CD8-positive, alpha-beta memory T cell (primary cell): ENCODE measurements at places on chromosomes 3 and 15. TPM values are rescaled to one million over a fixed set of nuclear protein-coding genes. Genes with fewer than 3 reads are reported as not detected.

The USP8 gene
- total RNA-seq = 59.8 TPM

The PLAAT1 gene
- total RNA-seq = not detected

The SH3GL3 gene
- not detected for total RNA-seq

The ATP10A gene
- 28.9 TPM for total RNA-seq

The CFAP100 gene
- total RNA-seq = not detected

The HDAC11 gene
- 3.2 TPM for total RNA-seq

The PYGO1 gene
- total RNA-seq = 0.07 TPM

The CPN2 gene
- total RNA-seq = not detected

- DNase-seq = no peak
Measured at GRCh38 chr3:141410408-141410807, 42.1 kb downstream of the ZBTB38 start.

GRCh38 chr15:88476635-88477060 is 9.1 kb downstream of the MRPS11 start:
- DNase-seq = no peak

DNA sequence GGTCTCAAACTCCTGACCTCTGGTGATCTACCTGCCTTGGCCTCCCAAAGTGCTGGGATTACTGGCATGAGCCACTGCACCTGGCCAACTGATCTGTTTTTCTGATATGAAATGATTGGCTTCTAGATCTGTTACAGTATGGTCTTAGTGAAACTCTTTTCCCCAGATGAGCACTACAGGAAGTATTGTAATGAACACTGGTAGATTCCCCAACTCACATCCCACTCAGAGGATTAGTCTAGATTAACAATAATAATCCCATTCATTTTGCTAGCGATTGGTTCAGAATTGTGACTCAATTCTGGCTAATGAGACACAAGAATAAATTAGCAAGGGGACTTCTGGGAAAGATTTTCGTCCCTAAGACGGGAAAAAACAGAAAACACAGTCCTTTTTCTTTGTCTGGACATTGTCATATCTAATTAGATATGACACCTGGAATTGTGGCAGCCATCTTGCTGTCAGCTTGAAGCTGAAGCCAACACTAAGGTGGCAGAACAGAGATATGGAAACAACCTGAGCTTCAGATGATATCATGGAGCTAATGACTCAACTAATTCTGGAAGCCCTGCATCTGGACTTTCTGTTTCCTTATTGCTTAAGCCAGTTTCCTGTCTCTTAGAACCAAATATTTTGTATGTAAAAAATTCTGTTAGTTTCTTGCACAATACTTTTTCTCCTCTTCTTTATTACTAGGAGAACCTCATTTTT is 17.4 kb upstream of the NPTN start:
- no peak for DNase-seq

DNA sequence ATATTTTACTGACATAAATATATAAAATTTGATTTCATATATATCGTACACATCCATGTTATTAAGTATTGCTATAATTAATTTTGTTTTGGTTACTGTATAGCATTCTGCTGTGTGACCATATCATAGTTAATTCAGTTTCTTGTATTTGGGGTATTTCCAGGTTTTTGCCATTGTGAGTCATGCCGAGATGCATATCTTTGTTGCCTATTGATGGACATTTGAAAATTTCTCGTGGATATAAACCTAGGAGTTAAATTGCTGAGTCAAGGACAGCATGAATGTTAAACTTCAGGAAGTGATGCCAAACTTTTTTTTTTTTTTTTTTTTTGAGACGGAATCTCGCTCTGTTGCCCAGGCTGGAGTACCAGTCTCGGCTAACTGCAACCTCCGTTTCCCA is 33.7 kb upstream of the GPR171 start:
- no peak for DNase-seq

- DNase-seq = no peak
Measured at GRCh38 chr15:63042877-63043334, 359 bp downstream of the TPM1 start.

DNA sequence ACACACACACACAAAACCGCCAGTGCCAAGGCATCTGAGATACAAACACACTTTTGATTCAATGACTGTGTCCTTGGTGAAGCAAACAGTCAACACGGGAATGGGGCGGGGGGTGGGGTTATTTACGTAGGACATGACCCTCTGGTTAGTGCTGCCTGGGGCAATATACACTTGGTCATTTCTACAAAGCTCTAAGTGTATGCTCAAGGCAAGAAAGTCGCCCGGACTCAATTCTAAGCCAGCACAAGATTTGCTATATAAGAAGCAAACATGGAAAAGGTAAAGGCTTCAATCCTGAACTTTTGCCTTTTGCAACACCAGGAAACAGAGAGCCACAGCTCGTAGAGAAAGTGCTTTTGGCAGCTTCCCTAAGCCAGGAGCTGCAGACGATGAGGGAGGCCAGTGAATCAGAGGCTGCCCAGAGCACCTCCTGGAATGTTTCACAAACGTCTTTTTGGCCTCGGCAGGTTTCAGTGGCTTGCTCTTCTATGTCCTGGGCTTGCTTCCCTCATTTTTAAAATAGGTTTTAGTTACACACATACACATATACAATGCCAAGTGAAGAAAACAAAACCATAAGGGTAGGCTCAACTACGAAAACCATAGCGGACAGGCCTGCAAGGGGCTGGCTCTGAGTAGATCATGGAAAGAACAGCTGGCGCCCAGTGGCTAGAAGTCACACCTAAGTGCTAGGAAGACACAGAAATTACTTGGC is 73.6 kb downstream of the TM4SF4 start:
- DNase-seq = no peak

DNA sequence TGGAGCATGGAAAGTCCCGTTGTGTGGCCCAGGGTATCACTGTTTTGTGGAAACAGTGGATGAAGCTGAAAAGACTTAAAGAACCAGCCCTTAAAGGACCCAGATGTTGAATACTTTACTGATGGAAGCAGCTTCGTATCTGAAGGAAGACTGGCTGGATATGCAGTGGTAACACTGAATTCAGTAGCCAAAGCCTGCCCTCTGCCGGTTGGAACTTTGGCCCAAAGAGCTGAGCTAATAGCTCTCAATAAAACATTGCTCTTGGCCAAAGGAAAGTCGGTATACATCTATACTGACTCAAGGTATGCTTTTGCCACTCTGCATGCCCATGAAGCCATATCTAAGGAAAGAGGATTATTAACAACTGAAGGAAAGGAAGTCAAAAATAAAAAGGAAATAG is 885.4 kb downstream of the PDCD6IP start:
- DNase-seq = no peak

DNA sequence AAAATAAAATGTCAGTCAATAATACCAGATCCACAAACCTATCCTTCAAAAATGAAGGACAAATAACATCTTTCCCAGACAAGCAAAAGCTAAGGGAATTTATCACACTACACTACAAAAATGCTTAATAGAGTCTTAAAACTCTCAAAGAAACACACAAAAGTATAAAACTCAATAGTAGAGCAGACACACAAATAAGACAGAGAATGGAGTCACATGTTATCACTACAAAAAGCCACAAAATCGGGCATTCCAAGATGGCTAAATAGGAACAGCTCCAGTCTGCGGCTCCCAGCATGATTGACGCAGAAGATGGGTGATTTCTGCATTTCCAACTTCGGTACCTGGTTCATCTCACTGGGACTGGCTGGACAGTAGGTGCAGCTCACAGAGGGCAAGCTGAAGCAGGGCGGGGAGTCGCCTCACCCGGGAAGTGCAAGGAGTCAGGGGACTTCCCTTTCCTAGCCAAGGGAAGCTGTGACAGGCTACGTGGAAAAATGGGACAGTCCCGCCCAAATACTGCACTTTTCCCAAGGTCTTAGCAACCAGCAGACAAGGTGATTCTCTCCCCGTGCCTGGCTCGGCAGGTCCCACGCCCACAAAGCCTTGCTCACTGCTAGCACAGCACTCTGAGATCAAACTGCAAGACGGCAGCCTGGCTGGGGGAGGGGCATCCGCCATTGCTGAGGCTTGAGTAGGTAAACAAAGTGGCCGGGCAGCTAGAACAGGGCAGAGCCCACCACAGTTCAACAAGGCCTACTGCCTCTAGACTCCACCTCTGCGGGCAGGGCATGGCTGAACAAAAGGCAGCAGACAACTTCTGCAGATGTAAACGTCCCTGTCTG is 46.3 kb downstream of the SENP7 start:
- DNase-seq = peak; percentile 35

GRCh38 chr3:71389911-71390573 is 193.5 kb downstream of the FOXP1 start:
- no peak for DNase-seq

GRCh38 chr3:56339671-56340070 is 128.6 kb downstream of the ERC2 start:
- DNase-seq = no peak

DNA sequence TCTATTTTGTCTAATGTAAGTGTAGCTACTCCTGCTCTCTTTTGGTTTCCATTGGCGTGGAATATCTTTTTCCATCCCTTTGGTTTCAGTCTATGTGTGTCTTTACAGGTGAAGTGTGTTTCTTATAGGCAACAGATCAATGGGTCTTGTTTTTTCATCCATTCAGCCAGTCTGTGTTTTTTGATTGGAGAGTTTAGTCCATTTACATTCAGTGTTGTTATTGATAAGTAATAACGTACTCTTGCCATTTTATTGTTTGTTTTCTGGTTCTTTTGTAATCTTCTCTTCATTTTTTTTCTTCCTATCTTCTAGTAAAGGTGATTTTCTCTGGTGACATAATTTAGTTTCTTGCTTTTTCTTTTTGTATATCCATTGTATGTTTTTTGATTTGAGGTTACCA is 97.1 kb downstream of the GLDN start:
- no peak for DNase-seq

GRCh38 chr3:183779896-183780465 is 45.4 kb downstream of the MAP6D1 start:
- DNase-seq = no peak

GRCh38 chr3:96259299-96259698 is 555.1 kb upstream of the EPHA6 start:
- DNase-seq = no peak

GRCh38 chr3:37154668-37155314 is 19.6 kb downstream of the LRRFIP2 start:
- DNase-seq = no peak

- no peak for DNase-seq
Measured at GRCh38 chr15:66760968-66761725, 59.1 kb downstream of the SMAD6 start.

DNA sequence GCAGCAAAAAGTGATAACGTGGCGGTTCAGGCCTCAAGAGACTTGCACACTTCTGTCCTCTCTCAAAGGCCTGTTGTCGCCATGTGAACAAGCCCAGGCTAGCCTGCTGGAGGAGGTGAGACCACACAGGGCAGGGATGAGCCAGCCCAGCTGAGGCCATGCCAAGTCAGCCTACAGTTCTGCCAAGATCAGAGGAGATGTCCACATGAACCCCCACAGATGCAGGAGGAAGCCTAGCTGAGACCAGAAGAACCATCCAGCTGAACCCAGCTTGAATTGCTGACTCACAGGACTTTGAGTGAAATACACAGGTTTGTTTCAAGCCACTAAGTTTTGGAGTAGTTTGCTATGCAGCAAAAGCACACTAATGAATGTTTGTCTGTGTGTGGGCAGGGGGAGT is 50.3 kb upstream of the SEC13 start:
- DNase-seq = no peak

- no peak for DNase-seq
Measured at GRCh38 chr3:37912052-37912733, 50.5 kb downstream of the CTDSPL start.

- no peak for DNase-seq
Measured at GRCh38 chr3:134772591-134772990, 22.5 kb upstream of the EPHB1 start.

DNA sequence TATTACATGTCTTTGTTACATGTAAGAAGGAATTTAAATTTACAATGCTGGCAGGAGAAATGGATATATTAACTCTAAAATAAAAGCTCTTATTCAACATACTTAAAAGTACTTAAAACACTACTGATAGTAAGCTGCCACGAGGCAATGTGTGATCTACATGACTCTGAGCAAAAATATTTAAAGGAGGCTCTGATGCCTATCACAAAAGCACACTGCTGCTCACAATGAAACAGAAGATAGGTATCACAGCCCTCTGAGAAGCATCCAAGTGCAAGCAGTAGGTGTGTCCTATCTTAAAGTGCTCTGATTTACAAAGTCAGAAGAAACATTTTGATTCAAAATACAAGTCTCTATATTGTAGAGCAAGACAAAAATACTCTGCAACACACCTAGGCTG is 371.2 kb upstream of the WNT5A start:
- DNase-seq = no peak

- peak; percentile 30 for DNase-seq
Measured at GRCh38 chr3:184334470-184335158, 2.8 kb upstream of the FAM131A start.
